WTC11 (cell line): ENCODE measurements at places on chromosomes 2 and 18.

DNA sequence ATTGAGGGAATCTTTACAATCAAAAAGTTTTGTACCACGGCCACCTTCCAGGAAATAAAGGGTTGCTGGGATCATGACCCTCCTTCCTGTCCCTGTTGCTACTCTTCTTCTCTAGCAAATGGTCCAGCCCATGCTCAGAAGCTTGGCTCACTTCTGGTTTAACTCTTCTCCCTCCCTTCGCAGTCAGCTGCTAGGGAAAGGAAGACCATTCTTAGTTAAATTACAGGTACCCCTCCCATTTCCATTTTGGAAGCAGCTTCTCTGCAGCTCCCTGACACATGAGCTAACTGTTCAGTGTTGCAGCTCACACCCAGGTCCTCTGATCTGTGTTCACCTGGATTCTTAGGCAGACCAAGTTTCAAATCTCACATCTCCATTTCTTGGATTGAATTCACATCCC lies 100.3 kb downstream of the DOCK10 start:
- no peak for DNase-seq

DNA sequence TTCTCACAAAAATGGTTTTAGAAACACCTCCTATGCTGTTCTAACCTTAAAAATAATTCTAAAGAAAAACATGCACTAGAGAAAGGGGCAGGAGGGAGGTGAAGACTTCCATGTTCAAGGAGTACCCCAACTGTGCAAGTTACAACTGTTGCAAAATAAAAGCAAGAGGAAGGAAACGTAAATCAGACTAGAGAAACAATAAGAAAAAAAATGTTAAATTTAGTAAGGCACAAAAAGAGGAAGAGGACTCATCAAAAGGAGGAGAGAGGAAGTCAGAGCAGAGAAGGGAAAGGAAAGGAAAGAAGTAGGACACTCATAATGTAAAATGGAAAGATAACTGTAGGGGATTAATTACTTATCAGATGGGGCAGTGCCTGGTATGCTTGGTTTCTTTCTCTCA lies 34.1 kb downstream of the RAPH1 start:
- no peak for DNase-seq

DNA sequence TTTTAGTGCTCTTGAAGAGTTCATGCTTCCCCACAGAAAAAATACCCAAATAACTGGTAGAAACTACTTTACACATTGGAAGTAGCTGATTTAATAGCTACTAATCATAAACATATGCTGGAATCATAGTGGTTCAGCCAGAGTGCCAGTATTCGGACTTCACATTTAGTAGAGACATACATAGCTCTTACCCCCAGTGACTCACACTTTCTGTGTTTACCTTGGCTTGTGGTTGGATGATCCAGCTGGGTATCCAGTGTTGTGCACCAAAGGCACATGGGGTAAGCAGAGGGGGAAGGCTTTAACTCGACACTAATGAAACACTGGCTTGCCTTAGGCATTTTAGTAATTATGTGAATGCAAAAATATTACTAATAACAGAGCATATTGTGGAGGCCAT lies 18.1 kb downstream of the ARHGAP28 start:
- DNase-seq, result no peak

GRCh38 chr18:69895066-69896047 lies 52.3 kb downstream of the CD226 start:
- no peak for DNase-seq

DNA sequence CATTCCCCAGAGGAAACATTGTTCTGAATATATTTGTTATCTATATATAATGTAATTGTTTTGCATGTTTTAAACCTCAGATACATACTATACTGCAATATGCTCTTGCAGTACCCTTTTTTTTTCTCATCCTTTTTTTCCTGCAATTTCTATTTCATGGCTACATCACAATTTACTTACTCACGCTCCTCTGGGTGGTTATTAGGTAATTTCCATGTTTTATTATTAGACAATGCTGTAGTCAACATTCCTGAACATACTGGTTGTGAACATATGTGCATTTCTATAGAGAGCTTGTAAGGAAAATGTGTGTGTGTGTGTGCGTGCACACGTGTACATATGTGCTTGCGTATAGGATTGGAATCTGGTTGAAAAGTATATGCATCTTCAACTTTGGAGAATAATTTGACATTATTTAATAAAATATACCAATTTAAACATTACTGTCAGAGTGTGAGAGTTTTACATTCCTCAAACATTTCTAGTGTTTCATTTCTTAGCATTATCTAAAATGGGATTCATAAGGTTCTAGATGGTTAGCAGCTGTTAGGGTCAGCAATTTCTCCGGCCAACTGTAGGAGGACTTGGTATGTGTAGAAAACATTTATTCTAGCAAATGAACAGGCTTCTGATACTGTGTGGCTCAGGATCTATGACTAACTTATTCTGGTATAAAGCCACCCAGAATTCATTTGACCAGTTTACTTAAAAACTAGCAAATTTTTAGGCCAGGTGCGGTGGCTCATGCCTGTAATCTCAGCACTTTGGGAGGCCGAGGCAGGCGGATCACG lies 22.4 kb downstream of the NCOA1 start:
- DNase-seq, result no peak

DNA sequence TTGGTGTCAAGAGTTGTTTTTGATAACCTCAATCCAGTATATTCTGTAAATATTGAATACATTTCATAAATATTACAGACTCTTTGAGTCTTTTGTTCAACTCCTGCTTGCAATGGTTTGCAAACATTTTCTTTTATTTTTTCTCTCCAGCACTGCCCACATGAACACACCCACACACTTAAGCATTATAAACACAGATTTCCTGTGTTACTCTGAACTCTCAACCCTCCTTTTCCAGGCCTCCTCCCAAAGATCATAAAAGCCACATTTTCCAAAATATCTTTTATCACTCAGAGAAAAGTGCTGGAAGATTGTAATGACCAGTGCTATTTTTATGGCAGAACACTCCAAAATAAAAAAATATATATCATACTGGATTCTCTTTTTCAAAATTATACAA lies 20.5 kb downstream of the ARHGAP25 start:
- DNase-seq, result no peak

DNA sequence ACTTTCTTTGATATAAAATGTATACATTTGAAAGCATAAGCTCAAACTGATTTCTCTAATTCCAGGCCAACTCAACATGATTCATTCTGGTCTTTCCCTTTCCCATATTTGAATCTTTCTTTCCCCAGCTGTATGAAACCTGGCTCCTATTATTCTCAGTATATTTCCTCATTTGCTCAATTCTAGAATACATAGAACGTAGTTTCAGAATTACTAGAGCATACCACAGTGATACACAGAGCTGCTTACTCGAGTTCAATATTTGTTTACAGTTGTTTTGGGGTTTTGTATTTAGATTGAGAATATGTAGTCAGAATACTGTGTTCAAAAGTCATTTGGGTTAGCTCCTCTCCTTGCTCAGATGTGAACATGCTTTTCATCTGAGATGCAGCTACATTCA lies 43.0 kb downstream of the TNFRSF11A start:
- no peak for DNase-seq

DNA sequence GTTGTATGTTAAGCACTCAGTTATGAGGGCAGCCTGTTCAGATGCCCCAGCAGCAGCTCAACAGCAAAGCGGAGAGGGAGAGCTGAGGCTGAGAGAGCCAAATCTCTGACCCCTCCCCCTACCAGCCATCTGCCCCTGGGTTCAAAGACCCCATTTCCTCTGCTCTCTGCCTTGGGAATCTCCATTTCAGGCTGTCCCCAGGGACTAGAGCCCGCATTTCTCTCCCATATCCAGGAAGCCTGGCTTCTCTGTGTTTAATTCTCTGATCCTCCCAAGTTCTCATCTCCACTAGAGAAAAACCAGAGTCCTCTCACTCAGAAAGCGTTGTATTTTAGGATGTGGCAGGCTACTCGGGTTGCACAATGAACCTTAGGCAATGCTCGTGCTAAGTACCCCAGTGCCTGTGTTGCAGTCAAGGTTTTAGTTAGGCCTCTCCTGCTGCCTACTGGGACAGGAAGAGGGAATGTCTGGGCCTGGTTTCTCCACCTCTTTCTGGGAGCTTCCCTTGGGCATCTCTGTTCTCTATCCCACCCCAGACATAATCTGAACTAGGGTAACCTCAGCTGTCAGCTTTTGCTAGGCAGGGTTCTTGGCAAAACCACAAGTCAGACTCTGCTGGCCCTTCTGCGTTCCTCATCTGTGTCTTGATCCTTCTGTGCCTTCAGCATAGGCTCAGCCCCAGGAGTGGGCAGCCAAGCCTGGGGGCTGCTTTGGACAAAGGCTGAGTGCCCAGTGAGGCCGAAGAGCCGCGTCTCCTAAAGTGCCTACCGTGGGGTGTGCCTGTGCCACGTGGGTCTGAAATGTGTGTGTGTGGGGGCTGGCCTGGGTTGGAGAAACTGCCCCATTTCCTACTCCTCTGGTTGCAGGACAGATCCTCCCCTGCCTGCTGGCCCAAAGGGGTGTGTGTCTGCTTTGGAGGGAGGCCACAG lies 96.8 kb downstream of the STPG4 start:
- DNase-seq, result no peak

DNA sequence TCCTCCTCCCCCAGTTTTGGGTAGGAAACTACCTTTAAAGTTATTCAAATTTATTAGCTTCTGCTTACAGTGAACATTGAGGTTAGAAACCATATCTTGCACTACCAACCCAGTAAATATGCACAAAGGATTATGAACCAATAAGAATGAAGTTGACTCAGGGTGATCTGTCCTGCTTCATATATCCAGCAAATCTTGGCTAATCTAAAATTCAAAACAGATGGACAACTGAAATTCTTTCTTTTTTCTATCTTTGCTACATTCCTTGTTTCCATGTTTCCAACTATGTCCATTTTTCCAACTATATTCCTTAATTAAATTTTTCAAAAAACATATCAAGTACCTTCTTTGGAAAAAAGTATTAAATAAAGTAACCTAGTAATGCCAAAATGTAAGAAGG lies 149.3 kb downstream of the FAM124B start:
- DNase-seq, result no peak

GRCh38 chr18:37701967-37702366 lies 136.4 kb upstream of the CELF4 start:
- no peak for DNase-seq
